ENCODE measurements at places on chromosomes 6 and 20.

DNA sequence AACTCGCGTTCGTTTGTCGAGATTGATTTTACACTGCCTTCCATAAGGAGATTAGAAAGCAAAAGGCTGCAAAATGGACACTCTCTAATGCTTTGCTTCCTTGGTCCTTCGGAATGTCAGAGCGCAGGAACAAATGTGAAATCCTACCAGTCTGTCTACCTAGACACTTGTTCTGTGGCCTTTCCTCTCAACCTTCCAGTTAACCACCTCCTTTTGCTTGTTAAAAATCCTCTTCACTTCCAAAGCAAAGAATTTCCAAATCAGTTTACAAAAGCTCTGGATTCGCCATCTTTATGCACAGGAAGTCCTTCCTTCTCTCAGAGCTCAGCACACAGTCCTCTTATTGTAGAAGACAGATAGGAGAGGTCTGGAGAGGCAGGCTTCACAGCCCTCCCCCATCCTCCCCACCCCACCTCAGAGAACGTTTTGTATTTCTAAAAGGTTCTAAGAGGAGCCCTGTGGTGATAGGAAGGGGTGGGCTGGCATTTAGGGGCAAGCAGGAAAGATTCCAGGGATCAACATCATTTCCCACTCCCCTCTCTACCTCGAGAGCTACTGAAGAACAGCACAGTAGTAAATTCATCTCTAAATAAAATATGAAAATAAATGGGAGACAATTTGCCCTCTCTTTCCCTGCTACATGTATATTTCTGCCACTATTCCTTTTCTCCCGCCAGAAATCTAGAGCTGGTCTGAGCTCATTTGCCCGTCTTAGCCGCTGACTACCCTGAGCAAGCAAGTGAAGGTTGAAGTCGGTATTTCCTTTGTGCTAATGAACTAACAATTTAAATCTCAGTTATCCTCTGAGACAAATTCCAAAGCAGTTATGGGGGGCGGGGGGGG, 18.9 kb downstream of the TFAP2A start:
- no peak for DNase-seq

DNA sequence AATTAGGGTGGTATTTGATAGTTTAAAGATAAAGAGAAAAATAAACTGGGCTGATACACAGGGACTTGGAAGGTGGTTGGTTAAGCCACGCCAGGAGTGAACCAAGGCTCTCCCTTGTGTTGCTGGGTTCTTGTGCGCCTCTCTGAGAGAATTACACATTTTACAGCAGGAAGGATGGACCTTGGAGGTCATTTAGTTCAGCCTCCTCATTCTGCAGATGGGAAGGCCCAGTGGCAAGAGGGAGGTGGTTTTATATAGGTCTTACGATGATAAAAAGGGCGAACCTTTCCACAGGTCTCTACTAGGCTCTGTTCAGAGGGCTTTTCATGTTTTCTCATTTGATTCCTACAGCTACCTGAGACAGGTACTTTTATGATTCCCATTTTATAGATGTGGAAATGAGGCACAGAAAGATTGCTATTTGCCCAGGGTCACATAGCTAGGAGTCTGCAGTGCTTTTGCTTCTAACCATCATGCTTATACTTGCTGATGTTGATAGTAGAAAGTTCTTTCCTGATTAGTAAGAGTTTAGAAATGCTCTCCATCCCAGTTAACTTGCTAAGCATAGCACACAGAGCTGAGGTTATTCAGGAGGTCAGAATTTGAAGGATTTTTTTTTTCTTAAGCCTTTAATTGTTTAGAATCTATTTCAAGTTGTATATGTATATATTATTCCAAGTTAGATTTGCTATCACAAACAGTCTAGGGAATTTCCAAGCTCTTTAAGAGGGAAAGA, 12.8 kb downstream of the HIVEP1 start:
- DNase-seq: no peak

GRCh38 chr6:107066697-107067659, 39.0 kb downstream of the MTRES1 start:
- DNase-seq: peak; percentile 48

- no peak for DNase-seq
Observed at GRCh38 chr6:4936681-4937041, 67.2 kb downstream of the RPP40 start.

DNA sequence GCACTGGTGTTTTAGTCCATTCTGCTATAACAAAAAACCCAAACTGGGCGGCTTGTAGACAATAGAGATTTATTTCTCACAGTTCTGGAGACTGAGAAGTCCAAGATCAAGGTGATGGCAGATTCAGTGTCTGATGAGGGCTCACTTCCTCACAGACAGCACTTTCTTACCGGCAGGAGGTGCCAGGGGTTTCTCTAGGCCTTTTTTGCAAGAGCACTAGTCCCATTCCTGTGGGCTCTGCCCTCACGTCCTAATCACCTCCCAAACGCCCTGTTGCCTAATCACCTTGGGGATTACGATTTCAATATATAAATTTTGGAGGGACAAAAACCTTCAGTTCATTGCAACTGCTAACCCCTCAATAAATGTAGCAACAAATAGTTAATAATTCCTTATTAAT, 140.0 kb upstream of the SGK1 start:
- DNase-seq: peak; percentile 65

DNA sequence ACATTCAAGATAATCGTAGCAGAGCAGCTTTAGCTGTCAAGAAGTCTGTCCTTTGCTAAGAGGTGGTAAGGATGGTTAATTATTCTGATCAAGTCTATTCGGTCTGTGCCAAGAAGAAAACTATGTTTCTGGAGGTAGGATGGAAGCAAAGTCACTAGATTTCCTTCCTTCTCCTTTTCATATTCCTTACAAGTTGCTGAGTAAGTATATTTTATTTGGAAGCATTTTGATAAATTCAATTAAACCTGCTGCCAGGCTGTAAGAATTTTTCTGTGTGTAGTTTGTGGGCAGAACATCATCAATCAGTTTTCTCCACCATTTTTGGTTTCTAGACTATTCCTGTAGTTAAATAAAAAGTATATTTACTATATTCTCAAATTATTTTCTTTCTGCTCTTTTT, 311.3 kb downstream of the PRKN start:
- no peak for DNase-seq

DNA sequence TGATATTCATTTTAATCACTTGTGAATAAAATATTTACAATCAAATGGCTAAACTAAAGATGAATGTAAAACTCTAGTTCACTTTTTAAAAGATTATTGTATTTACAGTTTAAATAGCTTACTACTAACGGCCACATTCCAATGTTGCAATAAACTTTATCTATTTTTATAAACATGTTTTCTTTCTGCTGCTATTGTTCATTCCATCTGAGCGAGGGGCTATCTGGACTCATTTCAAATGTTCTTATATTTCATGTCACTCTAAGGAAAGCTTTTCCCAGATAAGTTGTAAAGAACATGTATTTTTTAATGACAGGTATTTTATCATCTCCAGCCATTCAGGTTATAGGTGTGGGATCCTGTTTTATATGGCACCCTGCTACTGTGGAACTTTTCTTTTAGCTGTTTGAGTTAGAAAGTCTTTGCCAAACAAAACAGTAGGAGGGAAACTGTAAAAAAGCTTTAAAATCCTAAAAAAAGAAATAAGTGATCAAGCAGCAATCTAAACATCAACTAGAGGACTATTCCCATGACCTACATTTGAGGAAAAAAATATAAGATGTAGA, 42.5 kb downstream of the HMGCLL1 start:
- no peak for DNase-seq

DNA sequence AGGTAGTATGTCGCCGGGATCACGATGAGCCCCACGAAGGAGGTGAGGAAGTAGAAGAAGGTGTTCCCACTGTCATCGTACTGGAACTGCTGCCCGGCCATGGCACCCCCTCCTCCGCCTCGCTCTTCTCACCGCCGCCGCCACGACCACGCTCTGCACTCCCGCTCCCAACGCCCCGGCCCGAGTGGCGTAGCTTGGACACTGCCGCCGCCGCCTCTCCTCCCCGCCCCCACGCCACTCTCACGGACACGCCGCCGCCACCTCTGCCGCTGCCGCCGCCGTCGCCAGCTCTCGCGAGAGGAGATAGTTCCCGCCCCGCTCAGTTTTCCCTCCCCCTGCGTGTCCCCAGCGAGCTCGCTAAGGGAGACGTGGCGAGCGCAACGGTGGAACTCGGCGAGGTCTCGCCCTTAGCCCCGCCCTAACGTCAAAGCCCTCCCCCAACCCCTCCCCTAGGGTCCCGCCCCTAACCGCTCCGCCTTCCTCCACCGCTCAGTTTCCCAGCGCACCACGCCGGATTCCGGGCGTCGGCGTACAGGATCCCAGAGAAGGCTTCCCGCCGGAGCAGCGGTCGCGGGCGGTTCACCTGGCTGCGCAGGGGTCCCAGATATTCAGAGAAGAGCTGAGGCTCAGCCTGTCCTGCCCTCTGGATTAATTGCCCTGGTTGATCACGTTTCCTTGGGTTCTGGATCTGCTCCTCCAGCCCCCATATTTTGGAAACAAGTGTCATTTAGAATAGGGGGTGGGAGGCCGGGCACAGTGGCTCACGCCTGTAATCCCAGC, at the start of gene SEC63:
Gene SEC63 (minus strand): TSS at position 300 of the 780 bp plus-strand sequence. CDS start 199 bp downstream, at position 101.
- peak; percentile 99 for DNase-seq

DNA sequence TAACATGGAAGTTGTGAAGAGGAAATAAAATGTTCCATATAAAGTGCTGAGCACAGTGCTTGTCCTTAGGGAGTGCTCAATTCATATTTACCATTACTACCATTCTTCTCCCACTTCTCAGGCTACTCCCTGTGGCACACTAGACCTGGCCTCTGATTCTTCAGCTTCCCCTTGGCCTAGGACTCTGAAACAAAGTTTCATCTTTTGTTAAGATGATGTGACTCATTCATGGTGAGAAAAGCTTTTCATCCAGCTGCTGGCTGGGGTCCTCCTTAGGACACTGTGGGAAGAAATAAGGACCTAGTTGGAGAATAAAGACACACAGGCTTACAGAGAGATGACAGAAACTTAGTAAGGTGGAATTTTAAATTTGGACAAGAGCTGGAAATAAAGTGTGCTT, 314.8 kb downstream of the CDC5L start:
- DNase-seq: no peak

GRCh38 chr6:31450751-31451150, 47.2 kb upstream of the MICB start:
- DNase-seq: no peak

GRCh38 chr6:5205035-5205507, 55.7 kb downstream of the LYRM4 start:
- DNase-seq: no peak
